ENCODE measurements at places on chromosomes 5 and 9. TPM values are rescaled to one million over a fixed set of nuclear protein-coding genes. Genes with fewer than 3 reads are reported as not detected.
A peak's percentile ranks its signal among the peaks of the same experiment; 100 is the strongest.

- DNase-seq: no peak
Observed at GRCh38 chr5:143343042-143343441, 60.4 kb downstream of the NR3C1 start.

BDP1 gene
- 28.5 TPM for total RNA-seq

GRCh38 chr5:168890816-168891812, 311.9 kb upstream of the PANK3 start:
- DNase-seq: no peak

PTGER4 gene
- 8.7 TPM for total RNA-seq

DNA sequence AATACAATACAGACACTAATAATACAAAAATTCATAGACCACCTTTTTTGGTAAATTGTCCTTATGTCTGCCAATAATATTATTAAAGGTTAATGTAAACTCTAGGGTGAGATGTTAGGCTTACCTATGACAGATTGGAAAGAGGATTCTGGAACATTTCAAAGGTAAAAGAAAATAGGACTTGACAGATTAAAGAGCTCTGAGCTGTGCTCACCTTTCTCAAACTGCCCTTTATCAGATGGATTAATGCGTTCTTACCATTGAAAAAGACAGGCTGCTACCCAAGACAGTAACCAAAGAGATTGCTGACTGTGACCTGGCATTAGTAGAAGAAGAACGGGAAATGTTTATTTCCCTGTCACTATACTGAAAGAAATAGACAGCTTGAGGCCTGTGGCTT, 156.1 kb upstream of the MRPS30 start:
- no peak for DNase-seq

GRCh38 chr5:172586125-172587060, 54.7 kb upstream of the NEURL1B start:
- DNase-seq: no peak

- DNase-seq: no peak
Observed at GRCh38 chr5:178675922-178676321, 49.1 kb upstream of the CLK4 start.

GRCh38 chr9:96436063-96436455, 13.9 kb upstream of the HABP4 start:
- DNase-seq: no peak

DNA sequence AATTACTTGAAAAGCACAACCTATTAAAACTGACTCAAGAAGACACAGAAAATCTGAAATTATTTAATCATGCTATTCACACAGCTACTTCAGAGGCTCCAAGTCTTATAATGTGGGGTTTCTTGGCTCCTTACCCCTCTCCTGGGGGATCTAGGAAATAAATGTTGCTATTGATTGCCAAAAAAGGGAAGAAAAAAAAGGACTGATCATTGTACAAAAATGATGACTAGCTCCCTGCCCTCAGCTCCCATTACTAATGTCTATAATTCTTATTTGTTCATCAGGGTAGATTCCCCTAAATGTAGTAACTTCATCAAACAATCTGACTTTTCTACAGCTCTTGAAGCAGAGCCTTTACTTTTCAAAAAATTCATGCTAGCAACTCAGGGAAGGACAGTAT, 3.3 kb upstream of the SMC5 start:
- no peak for DNase-seq

SOWAHA gene
- under 0.01 TPM for total RNA-seq

UBE2D2 gene
- total RNA-seq: 56.6 TPM

GRCh38 chr5:150497274-150497988, 10.5 kb upstream of the NDST1 start:
- DNase-seq: peak; percentile 93

GRCh38 chr9:131237931-131238401, 38.3 kb downstream of the FAM78A start:
- DNase-seq: peak; percentile 79

HABP4 gene
- 9.9 TPM for total RNA-seq

ADAMTS16 gene
- 2.6 TPM for total RNA-seq

GRCh38 chr5:132812781-132813598, at the start of gene SOWAHA:
Gene SOWAHA (plus strand): TSS chr5:132813302. CDS start chr5:132813622, 320 bp downstream.
- DNase-seq: no peak

- DNase-seq: no peak
Observed at GRCh38 chr9:127633216-127633862, 21.3 kb downstream of the STXBP1 start.

DNA sequence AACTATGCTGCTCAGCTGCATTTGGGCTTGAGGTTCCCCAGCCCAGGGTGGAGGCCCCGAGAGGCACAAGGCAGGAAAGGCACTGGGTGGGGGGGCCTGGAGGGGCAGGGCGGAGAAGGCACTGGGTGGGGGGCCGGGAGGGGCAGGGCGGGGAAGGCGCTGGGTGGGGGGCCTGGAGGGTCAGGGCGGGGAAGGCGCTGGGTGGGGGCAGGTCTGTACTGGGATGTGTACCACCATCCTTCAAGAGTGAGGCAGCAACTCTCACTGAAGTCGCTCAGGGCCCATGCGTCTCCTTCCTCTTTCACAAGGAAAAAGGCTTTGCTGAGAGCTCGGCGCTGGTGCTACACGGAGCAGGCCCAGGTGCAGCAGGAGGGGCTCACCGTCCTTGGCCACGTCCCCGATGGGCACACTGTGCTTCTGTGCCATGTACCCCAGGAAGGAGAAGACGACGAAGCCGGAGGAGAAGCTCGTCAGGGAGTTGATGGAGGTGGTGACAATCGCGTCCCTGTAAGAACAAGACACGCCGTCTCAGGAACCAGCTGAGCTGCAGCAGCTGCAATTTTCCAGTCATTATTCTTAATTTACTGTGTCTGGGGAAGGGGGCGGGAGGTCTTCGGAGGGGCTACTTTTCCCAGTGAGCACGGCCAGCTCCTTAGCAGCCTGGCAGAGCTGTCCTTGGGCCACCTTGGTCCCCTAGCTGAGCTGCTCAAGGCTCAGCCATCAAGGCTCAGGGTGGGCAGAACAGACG, 30.8 kb downstream of the SLC6A3 start:
- DNase-seq: no peak

DNA sequence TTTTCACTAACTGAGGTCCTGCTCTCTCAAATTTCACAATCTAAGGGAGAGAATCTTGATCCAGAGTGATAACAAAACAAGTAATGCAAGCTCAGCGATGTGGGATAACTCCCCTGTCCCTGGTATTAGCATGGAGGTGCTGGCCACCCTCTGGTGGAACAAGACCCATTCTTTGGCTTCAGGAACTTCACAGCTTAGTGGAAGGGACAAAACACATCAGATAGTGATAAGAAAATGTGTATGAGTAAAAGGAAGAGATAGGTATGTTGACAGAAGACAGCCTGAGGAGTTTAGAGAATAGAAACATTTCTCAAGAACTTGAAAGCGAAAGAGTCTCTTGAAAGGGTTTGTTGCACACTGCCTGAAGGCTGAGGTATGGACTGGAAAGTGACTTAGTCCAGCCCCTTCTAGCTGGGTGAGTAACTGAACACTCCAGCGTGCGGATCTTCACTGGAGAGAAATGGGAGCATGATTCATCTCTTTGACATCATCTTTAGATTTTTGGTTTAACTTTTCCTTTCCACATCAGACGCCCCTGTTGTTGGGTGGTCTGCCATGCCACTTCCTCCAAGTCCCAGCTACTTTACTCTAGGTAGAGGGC, 25.4 kb upstream of the ZSWIM6 start:
- peak; percentile 87 for DNase-seq

DNA sequence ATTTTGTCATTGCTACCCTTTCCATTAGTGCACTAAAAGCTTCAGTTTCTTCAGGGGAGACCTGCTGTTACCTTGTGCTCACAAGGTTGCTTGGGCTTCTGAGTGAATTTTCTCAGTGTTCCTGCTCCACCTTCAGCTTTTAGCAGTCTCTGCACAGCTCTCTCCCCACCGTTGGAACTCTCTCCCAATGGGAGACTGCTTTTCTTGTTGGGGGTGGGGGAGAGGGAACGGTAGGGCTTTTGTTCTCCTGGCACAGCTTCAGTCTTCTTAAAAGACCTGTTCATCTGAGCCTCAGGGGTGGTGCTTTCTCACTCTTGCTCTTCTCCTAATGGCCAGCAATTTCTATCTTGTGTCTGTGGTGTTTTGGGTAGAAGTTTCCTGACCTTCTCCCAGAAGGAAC, 915.7 kb downstream of the EFNA5 start:
- no peak for DNase-seq

NHP2 gene
- 102 TPM for total RNA-seq

DNA sequence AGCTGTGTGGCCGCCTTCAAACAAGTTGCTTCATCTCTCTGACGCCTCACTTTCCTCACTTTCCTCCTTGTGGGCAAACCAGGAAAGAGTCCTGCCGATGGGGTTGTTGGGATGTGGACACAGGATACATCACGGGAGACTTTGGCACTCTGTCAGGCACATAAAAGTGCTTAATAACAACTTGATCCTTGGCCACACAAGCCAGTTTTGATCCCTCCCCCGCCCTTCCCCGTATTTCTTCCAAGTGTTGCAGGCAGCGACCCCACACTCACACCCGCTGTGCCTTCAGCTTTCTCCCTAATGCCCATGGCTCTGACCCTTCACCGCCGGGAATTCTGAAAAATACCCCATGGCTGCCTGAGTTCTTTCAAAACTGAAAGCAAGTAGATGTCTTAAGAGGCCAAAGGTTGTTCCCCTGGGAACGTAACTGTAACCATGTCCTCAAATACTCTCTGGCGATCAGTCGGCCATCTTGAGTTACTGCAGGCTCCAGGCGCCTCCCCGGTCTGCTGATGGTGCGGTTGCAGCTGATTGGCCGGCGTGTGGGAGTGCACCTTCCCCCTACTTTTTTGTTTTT, 59.8 kb downstream of the ARHGEF37 start:
- peak; percentile 98 for DNase-seq

DNA sequence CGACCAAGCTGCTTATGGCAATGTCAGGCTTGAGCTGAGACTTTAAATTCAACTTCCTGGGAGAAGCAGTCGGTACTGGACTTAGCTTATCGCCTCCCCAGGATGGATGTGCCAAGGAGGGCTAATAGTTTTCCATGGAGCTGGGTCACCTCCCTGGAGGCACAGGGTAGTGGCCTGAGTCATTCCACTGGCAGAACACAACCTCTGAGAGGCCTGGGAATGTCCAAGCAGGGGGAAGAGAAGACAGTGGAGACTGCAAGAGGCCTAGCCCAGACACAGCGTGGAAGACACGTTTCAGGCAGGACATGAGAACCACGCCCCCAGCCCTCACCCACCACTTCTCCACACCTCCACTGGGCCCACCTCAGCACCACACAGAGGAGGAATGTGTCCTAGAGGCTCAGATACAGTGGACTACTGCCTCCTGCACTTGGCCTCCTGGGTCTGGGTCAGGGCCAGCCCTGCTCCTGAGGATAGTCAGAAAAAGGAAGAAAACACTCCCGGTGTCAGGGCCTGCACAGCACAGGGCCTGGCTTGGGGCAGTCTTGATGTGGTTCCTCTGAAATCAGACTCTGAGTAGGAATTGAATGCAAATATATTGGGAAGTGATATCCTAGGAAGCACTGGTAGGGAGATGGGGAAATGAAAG, 171.8 kb downstream of the FSTL4 start:
- no peak for DNase-seq

GRCh38 chr9:13179257-13179656, 100.2 kb downstream of the MPDZ start:
- peak; percentile 17 for DNase-seq

DNA sequence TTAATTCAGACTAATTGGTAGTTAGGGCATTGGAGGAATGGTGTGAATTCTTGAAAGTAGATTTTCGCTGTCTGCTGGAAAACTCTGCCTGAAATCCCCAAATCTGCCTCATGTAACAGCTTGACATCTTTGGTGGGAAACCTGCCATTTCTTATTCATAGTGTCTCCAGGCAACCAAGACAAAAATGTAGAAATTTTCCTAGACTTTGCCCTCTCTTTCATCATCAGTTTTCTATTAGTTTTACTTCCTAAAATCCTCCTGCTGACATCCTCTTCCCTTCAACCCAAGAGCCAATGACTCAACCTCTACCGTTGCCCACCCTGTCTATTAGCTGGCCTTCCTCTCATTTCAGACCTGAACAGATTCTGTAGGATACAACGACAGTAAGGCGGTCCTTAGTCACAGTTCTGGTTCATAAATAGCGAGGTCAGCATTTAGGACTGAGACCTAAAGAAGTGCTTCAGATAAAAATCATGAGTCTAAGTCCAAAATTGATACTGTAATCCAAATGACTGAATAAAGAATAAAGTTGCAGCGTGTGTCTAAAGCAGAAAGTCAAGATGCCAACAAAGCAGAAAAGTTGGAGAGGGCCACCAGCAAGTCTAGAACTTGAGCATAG, 133.9 kb downstream of the MUSK start:
- peak; percentile 43 for DNase-seq

DNA sequence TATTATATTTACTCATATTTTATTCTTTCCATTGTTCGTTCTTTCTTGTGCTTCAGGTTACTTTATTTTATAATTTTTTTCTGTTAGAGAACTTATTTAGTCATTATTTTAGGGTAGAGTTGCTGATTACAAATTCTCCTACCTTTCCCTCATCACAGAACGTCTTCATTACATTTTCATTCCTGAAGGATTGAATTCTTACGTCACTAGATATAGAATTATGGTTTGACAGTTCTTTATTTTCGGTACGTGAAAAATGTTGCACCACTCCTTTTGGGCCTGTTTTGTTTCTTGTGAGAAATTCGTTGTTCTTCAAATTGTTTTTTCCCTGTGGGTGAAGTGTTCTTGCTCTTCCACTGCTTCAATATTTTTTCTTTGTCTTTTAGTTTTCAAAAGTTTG, 20.8 kb upstream of the OR2S2 start:
- DNase-seq: no peak

GRCh38 chr9:98262056-98262455, 6.6 kb upstream of the TBC1D2 start:
- no peak for DNase-seq

C9orf153 gene
- total RNA-seq: not detected

- no peak for DNase-seq
Observed at GRCh38 chr9:12272471-12273120, 420.6 kb upstream of the TYRP1 start.

HAPLN1 gene
- 0.43 TPM for total RNA-seq

DNA sequence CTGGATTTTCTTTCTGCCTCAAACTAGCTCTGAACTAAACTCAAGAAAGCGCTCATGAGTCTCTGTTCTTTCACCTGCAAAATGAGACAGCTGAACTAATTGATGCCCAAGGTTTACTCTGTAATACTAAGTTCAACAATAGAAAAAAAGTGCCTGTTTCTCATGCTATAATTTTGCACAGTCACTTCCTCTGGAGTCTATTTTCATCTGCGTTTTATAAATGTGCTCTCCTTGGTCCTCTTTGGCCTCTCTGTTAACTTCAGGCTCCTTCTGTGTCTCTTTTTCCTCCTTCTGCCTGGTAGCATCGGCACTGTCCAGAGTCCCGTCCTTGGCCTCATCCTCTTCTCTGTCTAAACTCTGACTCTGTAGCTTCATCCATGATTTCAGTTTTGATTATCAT, 311.9 kb upstream of the TLE4 start:
- DNase-seq: no peak

GRCh38 chr5:116651653-116652052, 77.0 kb upstream of the SEMA6A start:
- DNase-seq: no peak

DNA sequence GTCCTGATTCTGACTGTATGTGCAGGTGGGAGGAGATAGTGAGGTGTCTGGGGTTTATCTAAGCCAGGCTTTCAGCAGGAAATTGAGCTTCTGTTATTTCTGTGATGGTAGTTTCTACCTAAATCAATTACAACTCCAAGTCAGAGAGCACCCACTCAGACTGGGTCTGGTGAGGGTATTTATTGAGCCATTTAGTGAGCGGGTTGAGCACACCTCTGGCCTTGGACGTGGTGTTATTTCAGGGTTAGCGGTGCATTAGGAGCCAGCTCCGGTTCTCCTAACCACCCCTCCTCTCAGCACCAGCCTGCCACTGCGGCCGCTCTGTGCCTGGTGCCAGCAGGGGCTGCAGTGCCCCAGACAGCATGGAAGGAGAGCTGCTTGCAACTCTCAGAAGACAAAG, 238.9 kb downstream of the CACNA1B start:
- no peak for DNase-seq
